Left forelimb (tissue), 1 donor: ENCODE measurements at places on chromosomes 6 and 20.

- no peak for DNase-seq
Measured at GRCh38 chr6:13044390-13044789, 283.9 kb downstream of the TBC1D7 start.

GRCh38 chr20:57941604-57942381 lies 232.0 kb upstream of the PMEPA1 start:
- DNase-seq = no peak

DNA sequence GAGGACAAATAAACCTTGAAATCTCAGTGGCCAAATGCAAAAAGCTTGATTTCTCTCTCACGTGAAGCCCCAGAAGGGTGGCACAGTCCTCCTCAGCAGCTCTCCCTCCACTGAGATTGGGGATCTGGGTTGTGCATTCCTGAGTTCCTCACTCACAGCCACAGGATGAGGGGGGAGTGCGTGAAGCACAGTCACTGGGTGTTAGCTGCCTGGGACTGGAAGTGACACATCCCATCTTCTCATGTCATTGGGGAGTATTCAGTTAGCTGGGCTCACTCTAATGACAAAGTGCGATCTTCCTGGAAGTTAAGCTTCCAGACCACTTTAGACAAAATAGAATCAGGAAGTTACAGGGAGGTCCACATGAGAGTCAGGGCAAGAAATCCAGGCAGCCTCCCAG lies 192.2 kb upstream of the LRFN2 start:
- no peak for DNase-seq

DNA sequence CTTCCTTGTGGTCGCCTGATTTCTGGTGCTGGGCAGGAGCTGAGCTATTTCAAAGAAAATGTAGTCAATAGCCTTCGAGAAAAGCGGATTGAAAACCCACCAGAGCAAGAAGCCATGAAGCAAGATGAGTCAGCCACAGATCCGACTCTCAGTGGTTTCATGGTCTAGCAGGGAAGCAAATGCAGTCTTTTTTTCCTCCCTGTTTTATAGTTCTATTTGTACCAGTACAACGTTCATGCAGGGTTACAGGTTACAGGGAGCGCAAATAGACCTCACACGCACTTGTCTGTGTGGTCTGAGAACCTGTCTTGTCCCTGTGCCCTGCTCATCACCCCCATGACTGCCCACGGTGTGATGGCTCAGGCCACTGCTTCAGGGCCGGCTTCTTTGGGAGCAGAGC lies 309.8 kb upstream of the SUPT3H start:
- DNase-seq = no peak

DNA sequence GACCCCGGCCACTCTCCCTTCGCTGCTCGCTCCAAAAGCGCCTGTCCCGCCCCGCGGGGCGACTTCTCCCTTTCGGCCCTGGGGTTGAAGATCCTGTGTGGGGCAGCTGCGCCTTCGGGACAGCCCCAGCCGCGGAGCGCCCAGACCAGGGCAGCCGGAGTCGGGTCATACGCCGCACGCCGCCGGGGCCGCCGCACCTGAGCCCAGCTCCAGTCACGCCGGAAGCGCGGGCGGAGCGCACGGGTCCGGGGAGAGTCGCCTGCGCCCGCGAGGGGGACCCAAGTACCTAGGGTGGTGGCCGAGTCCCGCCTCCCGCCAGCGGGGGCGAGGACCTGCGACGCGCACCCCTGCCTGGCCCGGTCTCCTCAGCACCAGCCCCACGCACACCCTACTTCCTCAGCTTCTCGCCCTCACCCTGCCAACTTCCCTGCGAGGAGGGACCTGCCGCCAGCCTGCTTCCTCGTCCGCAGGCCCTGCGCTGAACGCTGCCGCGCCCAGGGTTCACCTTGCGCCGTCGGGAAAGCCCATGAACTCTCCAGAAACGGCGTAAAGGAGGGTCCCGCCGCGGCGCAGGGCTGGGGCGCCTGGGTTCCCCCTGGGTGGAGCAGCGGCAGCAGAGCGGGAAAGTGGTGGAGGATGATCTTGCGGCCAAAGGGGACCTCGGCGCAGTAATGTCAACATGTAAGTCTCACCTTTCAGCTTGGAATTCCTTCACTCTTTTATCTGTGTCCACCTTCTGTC lies at the start of gene ADGRG6:
ADGRG6 (plus strand) TSS at position 357 of the 741 bp plus-strand sequence; CDS start at position 680, 323 bp downstream.
- peak; percentile 71 for DNase-seq

DNA sequence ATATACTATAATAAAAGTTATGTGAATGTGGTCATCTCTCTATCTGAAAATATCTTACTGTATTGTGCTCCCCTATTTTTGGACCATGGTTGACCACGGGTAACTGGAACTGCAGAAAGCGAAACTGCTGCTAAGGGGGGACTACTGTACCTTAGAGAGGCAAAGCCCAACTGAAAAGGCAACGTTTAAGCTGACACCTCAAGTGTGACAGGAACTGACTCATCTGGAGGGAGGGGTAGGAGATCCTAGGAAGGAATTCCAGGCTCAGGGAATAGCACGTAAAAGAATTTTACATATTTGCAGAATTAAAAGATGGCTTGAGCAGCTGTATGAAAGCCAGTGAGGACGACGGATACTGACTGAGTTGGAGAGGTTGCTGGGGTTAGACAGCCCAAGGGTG lies 34.8 kb downstream of the ELOVL2 start:
- no peak for DNase-seq

- no peak for DNase-seq
Measured at GRCh38 chr6:125867483-125867942, 76.8 kb downstream of the NCOA7 start.

DNA sequence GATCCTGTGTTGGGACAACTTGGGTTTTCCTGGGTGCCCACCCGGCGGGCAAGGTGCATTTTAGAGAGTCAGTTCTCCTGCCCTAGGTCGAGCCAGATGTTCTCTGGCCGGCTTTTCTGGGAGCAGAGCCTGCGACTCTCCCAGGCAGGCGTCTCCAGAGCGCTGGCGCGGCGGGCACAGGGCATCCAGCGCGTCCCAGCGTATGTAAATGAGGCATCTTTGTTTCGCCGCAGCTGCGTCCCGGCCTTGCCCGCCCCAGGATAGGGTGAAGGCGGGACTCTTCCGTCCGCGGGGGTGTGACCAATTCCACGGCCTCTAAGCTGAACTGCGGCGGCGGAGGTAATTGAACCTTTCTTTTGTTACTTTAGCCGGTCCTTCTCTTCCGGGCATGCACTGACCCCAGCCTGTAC lies 9.1 kb downstream of the GRIK2 start:
- no peak for DNase-seq

- no peak for DNase-seq
Measured at GRCh38 chr20:57559658-57560553, 1.0 kb upstream of the PCK1 start.

DNA sequence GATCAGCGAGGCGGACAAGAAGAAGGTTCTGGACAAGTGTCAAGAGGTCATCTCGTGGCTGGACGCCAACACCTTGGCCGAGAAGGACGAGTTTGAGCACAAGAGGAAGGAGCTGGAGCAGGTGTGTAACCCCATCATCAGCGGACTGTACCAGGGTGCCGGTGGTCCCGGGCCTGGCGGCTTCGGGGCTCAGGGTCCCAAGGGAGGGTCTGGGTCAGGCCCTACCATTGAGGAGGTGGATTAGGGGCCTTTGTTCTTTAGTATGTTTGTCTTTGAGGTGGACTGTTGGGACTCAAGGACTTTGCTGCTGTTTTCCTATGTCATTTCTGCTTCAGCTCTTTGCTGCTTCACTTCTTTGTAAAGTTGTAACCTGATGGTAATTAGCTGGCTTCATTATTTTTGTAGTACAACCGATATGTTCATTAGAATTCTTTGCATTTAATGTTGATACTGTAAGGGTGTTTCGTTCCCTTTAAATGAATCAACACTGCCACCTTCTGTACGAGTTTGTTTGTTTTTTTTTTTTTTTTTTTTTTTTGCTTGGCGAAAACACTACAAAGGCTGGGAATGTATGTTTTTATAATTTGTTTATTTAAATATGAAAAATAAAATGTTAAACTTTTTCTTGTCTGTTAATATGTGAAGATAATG lies 2.2 kb downstream of the HSPA1B start:
- no peak for DNase-seq

DNA sequence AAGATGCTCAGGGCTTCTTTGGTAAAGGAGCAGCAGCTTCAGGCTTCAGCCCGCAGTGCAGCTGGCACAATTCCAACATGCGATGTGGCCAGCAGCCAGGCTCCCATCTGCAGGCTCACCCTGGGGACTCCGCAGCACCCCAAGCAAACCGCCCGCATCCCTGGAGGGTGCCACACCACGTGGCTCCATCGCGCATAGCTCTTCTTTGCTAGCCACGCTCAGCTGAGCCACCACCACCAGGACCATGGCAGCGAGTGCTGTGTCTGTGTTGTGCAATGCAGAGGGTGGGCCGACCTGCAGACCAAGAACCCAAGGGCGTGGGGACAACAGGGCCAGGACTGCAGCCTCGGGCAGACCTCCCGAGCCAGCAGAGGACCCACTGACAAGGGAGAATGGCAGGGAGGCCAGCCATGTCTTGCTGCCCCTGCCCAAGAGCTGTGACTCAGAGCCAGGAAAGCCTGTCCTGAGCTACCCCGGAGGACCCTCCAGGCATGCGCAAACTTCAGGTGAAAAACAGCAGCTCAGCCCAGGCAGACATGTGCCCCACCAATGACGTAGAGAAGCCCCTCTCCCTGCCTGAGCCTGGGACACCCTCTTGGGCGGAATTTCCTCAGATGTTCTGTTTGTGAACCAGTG lies 87.8 kb downstream of the GINS1 start:
- DNase-seq = no peak

DNA sequence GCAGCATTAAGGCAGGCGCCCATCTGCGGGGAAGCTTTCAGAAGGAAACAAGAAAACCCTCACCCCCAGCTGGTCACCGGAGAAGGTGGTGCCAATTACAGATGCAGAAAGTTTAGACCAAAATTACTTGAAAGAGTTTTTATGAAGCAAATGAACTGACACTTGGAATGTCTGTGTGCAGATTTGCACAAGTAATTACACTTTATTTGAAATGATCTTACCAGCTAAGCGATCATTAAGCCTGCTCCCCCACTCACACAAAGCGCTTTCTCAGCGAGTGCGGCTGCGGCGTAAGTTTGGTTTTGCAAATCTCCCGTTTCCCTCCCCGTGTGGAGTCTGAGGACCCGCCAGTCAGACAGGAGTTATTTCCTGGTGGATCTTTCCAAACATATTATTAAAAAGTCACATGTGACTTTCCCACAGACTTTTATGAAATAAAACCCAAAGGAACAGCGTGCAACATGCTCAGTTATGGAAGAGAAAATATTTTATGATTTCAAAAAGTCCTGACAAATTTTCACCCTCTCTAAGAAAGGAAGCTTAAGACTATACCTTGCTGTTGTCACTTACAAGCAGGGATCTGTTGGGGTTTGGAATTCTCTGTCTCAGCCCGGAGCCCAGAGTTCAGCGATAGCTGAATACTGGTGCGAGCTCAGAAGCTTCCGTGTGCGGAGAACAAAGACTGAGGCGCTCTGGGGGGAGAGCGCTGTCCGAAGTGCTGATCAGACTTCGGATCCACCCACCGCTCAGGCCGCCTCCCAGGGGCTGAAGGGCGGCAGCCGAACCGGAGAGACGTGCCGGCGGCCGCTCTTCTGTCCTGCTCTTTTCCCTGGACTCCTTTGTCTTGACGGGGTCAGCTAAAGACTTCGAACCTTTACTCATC lies 2.7 kb upstream of the MYT1 start:
- peak; percentile 76 for DNase-seq

GRCh38 chr6:143743301-143744166 lies 65.8 kb downstream of the PHACTR2 start:
- DNase-seq = peak; percentile 77

- peak; percentile 31 for DNase-seq
Measured at GRCh38 chr20:2700913-2701620, 8.5 kb downstream of the EBF4 start.

GRCh38 chr6:105001906-105002305 lies 45.0 kb downstream of the LIN28B start:
- no peak for DNase-seq

GRCh38 chr6:68634726-68635411 lies at the start of gene ADGRB3:
TSS of gene ADGRB3 (plus strand) at chr6:68635282. CDS start at chr6:68638676, 3,394 bp downstream.
- peak; percentile 92 for DNase-seq

- no peak for DNase-seq
Measured at GRCh38 chr20:34904202-34904621, 27.8 kb downstream of the ACSS2 start.

- DNase-seq = no peak
Measured at GRCh38 chr6:162219266-162219665, 508.3 kb downstream of the PRKN start.

DNA sequence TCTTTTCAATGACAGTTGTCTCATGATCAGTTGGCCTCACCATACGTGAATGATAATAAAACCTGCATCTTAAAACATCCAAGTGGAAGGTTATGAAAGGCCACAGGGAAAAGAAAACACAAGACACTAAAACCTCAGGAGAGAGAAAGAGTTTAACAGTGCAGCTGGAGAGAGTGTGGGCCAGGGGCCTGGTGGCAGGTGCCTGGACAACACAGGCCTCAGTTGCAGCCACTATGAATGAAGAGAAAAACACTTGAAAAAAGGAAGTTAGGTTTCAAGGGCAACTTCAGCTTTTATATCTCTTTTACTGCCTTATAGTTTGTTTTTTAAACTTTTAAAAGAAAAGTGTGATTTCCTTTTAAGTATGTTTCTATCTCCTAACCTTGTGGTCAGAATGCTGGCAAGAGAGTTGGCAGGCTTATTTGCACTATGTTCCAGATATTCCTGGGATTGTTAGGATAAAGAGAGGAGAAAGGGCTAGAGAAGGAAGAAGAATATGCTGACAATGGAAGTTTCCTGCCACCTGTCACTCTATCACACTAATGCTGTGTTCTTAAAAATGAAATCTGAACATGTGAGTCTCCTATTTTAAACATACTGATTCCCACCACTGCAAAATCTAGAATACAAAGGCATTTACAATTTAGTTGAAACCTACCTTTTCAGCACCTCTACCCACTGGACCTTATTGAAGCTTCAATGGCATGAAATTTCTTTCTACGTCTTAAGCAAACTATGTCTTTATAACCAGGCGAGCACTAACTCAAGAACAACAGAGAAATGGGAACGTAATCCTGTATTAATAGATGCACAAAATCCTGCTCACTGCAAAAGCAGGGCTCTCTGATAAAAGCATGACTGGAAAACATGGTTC lies 222.4 kb downstream of the CD83 start:
- no peak for DNase-seq

DNA sequence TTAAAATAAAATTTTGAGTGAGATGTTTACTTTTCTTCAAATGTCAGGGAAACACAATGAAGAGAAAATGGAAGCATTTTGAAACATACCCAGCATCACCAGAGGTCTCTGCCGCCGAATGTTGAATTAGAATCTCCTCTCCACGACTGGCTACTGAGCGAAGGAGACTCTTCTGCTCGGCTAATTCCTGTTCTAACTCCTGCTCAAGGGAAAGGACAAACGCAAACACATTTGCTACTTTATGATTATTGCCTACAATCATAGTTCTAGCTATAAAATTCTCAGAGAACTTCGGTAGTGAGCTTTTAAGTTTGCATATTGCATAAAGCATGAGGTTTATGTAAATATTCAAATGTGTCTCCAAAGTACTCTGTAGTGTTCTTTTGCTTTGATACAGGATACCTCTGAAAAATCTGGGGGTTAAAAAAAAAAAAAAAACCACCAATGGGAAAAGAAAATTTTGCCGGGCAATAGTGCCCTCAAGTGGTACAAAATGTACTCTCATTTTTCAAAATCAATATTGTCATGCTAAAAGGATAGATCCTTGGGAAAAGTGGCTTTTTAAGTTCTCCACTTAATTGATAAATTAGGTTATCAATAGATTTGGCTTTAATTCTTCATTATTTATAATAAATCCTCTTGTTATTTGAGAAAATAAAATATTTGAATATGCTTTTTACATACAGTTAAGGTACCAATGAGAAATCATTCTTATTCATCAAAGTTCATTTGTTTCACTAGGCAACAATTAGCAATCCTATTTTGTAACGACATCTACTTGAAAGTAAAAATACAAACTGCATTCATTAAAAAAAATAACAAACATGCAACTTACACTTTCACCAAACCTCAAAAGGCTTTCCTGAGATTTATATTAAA lies 369.0 kb downstream of the SYNE1 start:
- no peak for DNase-seq
